ENCODE measurements at places on chromosomes 16 and 17. TPM values are rescaled to one million over a fixed set of nuclear protein-coding genes. Genes with fewer than 3 reads are reported as not detected.

Gene CLTC
- 203 TPM for total RNA-seq

DNA sequence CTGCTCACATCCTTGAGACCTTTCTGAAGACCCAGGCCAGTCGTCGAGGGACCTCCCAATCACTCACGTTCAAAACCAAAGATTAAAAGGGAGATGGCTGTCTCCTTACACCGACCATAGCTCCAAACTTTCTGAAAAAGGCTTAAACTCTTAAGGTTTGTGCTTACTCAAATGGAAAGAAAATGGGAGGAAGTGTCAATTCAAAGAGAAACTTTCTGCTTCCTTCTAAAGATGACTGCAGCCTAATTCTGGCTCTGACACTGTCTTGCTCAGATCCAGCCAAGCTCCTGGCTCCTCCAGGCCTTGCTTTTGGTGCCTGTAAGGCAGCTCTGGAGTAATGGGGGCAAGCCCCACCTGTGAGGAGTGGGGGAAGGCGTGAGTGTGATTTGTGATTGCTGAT lies 54.9 kb upstream of the WSB1 start:
- H3K4me1 ChIP-seq: peaks cover 15% of the 10 kb centered on the region
- no peak overlapping the region for H3K4me3 ChIP-seq
- DNase-seq: peak; percentile 64
- H3K36me3 ChIP-seq: no peaks in the 10 kb centered on the region
- peaks cover 6% of the 10 kb centered on the region for H3K27me3 ChIP-seq

DNA sequence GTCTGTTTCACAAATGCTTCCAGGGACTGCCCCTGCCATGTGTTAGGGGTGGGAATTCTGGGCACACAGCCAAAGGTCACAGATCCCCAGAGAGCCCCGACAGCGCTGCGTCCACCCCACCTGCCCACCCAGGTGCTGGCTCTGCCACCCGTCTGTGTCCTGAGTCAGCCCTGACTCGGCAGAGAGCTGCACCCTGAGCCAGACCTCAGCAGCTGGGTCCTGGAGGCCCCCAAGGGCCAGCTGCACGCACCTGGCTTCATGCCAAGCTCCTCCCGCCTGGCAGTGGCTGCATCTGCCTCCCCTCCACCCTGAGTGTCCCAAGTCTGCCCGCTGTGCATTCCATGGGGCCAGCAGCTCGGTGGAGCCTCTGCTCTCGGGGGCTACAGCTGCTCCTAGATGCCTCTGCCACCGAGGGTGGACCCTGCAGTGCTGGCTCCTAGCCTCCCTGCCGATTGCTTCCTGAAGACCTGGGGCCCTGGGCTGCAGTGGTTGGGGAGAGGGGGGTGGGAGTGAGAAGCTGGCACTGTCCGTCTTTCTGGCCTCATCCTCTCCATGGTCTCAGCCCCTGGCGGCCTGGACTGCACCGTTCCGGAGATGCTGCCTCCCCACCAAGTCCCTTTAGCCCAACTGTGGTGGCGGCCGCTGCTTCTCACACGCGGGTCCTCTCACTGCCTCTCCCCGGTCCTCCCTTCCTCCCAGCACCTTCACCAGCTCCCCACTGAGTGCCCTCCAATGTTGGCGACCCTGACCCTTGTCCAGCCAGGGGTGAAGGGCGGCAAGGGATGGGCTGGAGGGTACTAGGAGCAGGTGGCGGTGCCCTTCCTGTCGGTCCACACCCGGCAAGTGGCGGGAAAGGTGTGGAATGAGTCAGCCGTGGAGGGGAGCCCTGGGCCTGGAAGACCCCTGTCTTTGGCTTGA lies 3.0 kb downstream of the SECTM1 start:
- H3K27ac ChIP-seq: no peak overlapping the region
- no peaks in the 10 kb centered on the region for H3K27me3 ChIP-seq
- no peaks in the 10 kb centered on the region for H3K36me3 ChIP-seq
- H3K4me3 ChIP-seq: no peak overlapping the region
- peaks cover 24% of the 10 kb centered on the region for H3K4me1 ChIP-seq

Gene PPP1R9B
- total RNA-seq: 84.3 TPM

DNA sequence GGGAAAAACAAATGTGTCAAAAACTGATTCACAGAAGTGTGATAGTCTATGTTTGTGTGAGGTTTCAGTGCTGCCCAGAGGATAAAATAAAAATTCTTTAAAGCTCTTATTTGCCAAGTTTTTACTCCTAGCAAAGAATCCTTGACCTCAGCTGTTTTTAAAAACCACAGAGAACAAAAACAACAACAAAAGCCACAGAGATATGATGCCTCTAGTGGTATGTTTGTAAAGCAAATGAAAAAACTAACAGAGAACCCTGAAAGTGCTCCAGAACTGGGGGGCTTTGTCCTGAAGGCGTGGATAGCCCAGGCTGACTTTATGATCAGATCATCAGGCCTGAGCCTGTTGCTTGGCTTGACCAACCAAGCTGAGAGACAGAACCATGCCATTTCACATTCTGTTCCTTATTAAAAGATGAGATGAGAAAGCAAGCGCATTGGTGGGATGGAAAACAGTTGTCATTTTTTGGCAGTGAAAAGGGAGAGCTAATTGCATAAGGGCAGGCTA lies 411.0 kb downstream of the CPPED1 start:
- no peak for DNase-seq
- H3K36me3 ChIP-seq: no peaks in the 10 kb centered on the region
- no peak overlapping the region for H3K4me3 ChIP-seq
- no peak overlapping the region for H3K27ac ChIP-seq
- H3K4me1 ChIP-seq: no peaks in the 10 kb centered on the region

DNA sequence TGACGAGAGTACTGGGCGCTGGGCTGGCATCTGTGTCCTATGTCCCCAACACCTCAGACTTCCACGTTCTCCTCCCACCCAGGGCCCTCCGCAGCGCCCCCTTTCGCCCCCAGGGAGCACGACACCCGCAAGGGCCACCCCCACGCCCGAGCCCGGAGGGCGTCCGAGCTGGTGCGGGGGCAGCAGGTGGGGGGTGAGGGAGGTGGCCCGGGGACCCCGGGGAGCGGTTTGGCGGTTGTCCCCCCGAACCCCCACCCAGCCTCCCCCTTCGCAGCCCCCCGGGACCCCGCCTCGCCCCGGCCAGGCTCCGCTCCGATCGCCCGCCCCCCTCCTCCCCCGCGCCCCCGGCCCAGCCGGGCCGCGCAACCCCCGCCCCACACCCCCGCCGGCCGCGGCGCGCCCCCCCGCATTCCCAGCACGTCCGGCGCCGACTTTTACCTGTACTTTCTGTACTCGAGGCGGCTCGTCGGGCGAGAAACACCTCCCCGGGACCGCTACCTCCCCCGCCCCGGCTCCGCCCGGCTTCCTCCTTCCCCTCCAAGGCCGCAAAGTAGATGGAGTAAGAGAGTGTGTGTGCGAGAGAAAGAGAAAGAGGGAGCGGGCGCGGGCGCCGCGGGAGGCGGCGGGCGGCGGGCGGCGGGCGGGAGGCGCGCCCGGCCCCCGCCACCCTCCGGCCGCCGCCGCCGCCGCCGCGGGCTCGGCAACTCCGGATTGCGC lies 901 bp downstream of the CDYL2 start:
- H3K36me3 ChIP-seq: peaks cover 3% of the 10 kb centered on the region
- DNase-seq: peak; percentile 63
- peak overlapping the region; percentile 81 for H3K27ac ChIP-seq
- H3K27me3 ChIP-seq: peaks cover 2% of the 10 kb centered on the region
- H3K4me3 ChIP-seq: peak overlapping the region; percentile 96

All from activated CD4-positive, alpha-beta memory T cell treated with anti-CD3 and anti-CD28 coated beads for 36 hours (primary cell).